ENCODE measurements at places on chromosomes 16 and 17.

GRCh38 chr16:56413381-56413780, 12.0 kb downstream of the AMFR start:
- no peak for DNase-seq

- no peak for DNase-seq
Observed at GRCh38 chr16:12426122-12426521, 377.6 kb downstream of the CPPED1 start.

DNA sequence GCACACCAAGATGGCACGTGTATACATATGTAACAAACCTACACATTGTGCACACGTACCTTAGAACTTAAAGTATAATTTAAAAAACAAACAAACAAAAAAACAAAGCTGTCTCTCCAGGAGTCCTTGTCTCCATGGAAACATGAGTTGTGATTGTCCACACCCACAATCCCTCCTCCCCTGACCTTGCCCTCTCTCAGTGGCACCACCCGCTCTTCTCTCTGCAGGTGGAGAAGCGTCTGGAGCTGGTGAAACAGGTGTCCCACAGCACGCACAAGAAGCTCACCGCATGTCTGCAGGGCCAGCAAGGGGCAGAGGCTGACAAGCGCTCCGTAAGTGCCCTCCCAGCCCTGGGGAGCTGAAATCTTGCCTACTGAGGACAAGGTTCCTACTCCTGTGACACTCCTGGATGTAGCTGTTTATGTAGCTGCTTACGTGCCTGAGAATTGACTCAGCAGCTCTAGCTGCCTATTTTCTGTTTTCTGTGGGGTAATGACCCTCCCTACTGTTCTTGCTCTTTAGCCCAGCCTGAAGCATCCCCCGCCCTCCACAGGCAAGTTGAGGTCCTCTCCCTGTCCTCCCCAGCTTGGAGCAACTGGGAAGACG, 107.0 kb downstream of the ARHGAP44 start:
- DNase-seq = no peak

GRCh38 chr17:70795620-70796019, 626.3 kb downstream of the KCNJ2 start:
- DNase-seq = no peak

- DNase-seq = no peak
Observed at GRCh38 chr17:13273806-13274205, 256.0 kb upstream of the ELAC2 start.

Data from SW 1271 (cell line).